Colonic mucosa (tissue), 4 donors: ENCODE measurements at places on chromosomes 5 and 9.
A peak's percentile ranks its signal among the peaks of the same experiment; 100 is the strongest.

GRCh38 chr5:10691826-10692785 lies 68.9 kb downstream of the DAP start:
- no peak for DNase-seq

DNA sequence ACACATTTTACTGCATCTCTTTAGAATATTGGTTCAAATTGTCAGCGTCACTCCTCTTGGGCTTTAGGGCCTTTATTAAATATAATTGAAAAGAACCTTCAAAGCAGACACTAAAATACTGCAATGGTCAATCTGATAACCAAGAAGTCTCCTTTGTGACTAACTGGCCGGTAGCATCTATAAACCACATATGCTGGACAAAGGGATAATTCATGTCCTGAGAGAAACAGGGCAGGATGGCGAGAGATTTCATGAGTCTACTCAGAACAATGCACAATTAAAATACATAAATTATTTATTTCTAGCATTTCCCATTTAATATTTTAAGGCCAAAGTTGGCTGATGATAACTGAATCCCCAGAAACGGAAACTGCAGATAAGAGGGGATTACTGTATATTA lies 1083.4 kb upstream of the CDH18 start:
- no peak for DNase-seq

GRCh38 chr5:150266871-150267291 lies 22.7 kb downstream of the CAMK2A start:
- DNase-seq, result no peak

DNA sequence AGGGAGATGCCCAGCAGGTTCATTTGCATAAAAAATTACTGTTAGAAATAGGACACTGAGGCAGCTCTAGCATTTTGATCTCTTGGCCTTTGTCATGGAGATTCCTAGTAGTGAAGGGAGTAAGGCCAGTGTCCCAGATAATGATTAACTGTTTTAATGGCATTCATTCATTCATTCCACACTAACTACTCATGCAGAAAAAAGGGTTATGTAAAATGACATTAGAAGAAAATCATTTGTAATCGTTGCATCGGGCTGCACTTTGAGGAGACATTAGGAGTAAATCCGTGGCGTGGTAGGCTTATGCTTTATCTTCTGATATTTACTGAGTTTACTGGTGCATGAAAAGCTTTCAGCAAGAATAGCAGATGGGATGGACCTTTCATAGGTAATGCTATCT lies 82.6 kb upstream of the GRHPR start:
- DNase-seq, result no peak

DNA sequence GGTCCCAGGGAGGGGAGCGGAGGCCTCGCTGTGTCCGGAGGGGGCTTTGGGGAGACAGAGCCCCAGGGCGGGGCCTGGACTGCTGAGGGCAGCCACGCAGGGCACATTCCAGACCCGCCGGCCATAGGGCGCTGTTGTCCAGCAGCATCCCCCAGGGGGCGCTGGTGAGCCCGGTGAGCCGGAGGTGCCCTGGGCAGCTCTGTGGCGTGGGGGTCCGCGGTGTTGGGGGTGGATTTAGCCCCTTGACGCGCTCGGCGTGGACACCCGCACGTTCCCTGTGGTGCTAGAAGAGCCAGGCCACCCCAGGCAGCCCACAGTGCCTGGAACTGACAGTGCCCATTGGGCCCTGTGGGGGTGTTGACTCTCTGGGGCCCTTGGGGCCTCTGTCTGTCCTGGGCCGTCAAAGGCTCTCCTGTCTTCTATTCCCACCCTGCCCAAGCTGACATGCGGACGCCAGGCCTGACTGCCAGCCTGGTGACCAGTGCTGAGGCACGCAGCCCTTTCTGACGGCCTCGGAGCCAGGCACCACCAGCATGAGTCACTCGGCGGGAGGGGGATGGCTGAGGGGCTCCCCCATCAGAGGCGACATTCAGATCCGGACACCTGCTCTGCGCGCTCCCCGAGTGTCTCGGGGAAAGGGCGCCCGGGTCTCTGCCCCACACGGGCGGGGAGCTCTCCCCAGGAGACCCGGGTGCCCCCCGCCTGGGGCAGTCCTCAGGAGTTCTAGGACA lies 23.9 kb downstream of the TPPP start:
- no peak for DNase-seq

- DNase-seq, result no peak
Measured at GRCh38 chr9:88988796-88989641, 2.2 kb upstream of the S1PR3 start.

GRCh38 chr5:8396246-8396645 lies 527.3 kb downstream of the MTRR start:
- DNase-seq, result no peak

GRCh38 chr5:36305571-36306326 lies 4.0 kb upstream of the RANBP3L start:
- DNase-seq, result peak; percentile 24

DNA sequence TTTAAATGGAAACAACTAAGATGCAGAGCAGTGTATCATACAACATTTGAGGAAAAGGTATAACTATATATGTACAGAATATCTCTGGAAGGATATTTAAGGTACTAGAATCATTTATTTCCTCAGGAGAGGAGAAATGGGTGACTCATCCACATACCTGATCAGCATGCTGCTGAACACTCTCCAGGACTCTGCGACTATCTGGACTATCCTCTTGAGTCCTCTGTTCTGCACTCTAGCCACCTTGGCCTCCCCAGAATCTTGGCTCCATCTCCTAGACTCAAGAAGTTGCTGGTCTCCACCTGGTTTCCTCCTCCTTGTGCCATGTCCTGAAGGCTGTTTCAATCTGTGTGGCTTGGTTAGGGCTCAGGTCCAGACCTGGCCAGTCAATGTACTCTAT lies 8.8 kb upstream of the PRDM6 start:
- no peak for DNase-seq

- DNase-seq, result no peak
Measured at GRCh38 chr5:113215401-113216060, 219.3 kb downstream of the TSSK1B start.

DNA sequence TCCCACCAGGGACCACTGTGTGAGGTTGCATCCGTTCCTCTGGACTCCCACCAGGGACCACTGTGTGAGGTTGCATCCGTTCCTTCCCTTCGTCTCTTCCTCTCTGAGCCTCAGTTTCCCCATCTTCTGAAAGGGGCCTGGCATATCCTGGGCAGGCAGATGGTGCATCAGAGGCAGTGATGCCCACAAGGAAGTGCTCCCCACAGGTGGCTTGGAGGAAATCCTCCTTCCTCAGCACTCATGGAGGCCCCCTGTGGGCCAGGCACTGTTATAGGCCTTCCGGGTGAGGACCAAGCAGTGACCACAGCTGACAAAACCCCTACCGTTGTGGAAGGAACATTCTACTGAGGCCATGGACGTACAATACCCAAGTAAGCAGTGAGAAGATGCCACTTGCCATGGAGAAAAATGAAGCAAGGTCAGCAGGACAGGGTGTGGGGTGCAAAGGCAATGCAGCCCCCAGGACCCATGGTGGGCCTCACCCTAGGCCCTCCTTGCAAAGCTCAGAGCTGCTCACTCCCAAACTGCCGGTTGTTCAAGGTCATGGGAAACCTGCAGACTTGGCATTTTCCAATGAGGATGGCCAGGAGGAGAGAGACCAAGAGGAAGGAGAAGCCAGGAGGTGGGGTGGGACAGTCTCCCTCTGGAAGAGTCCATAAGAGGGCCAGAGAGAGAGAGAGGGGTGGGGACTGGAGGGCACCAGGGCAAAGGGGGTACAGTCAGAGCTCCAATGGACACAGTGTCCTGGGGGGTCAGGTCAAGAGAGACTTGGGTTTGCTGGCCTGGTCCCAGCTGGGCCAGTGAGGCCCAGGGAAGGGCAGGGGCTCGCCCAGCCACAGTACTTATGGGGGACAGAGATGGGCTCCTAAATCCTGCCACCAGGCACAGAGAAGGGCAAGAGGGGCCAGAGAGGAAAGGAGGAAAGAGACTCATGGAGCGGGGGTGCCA lies 51.1 kb downstream of the C9orf50 start:
- DNase-seq, result no peak

DNA sequence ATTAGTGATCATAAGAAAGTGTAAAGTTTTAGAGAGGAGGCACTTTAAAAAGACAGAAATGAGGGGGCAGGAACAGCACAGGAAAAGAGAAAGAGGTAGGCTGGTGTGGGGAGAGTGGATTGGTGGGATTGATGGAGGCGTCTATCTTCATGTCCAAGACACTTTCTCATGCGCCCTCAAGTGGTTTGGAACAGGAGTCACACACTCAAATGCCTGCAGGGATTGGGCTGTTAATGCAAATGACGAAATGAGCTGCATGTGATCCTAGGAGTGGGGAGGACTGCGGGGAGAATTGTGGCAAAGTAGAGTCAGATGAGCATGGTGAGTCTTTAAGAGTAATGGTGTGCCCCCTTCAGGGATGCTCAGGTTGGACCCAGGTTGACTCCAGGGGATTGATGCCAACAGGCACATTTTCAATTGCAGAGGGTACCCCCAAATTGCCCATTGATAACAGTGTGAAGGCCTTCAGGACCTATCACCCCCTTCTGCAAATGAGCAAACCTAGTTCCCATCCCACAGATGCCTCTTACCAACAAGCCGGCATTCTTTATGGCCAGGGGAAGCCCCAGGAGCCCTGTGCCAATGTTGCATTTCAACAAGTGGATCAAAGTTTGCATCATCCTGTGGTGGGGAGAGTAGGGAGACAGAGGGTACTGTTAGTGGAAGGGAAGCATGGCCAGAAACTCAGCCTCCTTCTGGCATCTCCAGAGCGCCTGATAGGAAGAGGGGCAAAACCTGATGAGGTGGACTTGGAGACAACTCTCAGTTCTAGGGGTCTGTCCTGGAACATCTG lies 5.3 kb downstream of the SLC36A3 start:
- DNase-seq, result peak; percentile 25

- DNase-seq, result no peak
Measured at GRCh38 chr9:116493183-116493860, 193.8 kb upstream of the TRIM32 start.

- DNase-seq, result no peak
Measured at GRCh38 chr9:113293285-113293878, 9.8 kb downstream of the RNF183 start.

DNA sequence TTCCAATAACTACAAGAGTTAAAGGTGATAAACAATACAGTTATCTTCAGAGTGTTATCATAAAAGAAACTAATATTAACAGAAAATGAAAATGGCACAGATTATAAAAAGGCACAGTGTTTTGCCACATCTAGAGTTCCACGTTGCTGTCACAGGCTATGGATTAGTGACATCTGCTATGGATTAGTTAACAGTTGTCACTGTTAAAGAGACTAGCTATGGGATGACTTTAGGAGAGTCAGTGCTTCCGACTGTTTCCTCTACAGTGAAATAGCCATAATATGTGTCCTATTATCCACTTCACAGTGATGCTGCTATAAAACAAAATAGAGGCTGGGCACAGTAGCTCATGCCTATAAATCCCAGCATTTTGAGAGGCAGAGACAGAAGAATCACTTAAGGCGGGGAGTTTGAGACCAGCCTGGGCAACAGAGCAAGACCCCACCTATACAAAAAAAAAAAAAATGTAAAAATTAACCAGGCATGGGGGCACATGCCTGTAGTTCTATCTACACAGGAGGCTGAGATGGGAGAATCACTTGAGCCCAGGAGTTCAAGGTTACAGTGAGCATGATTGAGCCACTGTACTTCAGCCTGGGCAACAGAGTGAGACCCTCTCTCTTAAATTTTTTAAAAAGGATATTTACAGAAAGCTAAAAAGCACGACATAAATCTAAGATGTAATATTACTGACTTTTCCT lies 19.7 kb downstream of the MAPKAP1 start:
- no peak for DNase-seq

GRCh38 chr9:121685795-121686377 lies 34.5 kb downstream of the DAB2IP start:
- no peak for DNase-seq

DNA sequence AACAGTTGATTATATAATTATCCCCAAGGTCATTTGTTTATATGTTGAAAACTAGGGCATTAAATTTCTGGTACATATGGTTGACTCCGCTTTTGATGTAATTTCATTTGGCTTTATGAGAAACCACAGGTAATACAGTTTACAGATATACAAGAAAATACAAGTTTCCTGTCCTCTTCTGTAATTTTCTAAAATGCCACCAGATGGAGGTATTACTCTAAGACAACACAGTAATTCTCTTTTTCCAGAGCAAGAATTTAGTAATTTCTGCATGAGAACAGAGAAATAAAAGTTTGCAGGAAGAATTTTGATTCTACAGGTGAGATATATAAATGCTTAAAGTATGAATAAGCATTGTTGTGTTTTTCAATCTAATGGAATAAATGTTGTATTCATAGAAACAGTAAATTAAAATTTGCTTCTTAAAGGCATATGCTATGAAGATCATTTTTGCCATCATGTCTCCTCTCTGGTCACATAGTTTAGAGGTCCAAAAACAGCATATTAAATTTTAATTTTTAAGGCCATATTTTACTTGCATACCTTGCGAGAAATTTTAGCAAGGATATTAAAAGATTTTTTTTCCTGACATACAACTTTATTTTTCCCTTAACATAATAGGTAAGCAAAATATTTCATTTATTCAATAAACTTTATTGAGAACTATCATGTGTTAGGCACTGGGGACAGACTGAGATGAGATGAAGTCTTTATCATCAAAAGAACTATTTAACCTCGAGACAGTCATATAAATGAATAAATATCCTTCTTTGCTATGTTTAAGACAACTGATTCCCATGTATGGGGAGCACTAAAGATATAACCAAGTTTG lies 22.7 kb downstream of the CHD1 start:
- DNase-seq, result no peak

DNA sequence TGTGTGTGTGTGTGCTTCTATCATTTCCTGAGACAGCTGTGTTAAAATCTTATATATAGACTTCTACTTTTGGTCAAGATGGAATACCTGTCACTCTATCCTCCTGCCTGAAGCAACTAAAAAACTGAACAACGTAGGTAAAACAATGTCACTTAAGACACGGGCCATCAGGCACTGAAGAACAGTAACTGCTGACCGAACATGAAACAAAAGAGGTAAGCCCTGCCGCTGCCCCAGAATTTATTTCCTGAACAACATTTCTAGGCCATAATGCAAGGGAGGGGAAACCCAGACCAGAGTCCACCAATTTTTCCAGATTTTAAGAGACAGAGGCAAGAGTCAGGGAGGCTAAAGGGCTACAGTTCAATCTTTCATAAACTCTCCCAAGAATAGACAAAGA lies 156.0 kb downstream of the CDC42SE2 start:
- no peak for DNase-seq

DNA sequence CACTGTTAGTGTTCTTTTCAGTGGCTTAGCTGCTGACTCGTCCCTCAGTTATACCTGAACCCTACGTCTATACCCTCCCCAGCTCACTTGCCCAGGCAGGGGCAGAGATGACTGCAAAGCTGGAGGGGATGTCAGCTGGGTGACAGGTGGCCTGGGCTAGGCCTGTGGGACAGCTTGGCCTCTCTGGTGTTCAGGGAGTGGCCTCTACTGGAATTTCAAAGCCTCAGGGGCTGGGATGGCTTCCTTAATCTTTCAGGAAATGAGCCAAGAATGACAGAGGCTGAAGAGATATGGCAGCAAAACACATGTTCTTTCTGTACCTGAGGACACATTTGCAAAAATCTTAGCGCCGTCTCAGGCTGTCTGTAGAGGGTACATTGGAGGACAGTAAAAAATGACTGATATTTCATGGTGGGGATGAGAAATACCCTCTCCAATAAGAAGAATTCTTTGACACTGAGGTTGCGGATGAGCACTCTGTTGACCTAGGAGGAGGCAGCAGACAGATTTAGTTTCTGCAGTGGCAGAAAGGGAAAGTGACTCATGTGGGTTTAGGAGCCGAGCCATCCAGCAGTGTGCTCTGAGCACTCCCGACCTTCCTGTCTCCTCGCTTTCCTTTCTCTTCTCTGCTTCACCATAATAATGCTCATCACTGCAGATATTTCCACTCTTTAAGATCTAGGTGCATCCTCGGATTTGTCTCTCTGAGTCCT lies 54.4 kb downstream of the ENTREP1 start:
- DNase-seq, result no peak
